ENCODE measurements at places on chromosomes 5 and 9.

DNA sequence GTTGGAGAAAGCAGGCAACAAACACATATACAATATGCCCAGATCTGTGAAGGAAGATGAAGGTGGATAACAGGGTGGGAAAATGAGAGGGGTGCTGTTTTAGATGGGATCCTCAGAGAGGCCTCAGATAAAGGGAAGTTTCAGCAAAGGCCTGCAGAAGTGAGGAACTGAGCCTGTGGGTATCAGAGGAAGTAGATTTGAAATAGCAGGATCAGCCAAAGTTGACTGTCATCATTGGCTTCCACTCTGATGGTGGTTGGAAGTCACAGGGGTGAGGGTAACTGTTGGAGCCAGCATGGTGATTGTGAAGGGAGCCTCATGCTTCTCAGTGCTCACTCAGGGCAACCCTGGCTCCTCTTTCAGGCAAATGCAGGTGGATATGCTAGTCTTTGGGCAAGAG lies 607.2 kb upstream of the CLINT1 start:
- no peak for DNase-seq

- no peak for DNase-seq
Observed at GRCh38 chr5:61280761-61281427, 51.2 kb upstream of the ZSWIM6 start.

DNA sequence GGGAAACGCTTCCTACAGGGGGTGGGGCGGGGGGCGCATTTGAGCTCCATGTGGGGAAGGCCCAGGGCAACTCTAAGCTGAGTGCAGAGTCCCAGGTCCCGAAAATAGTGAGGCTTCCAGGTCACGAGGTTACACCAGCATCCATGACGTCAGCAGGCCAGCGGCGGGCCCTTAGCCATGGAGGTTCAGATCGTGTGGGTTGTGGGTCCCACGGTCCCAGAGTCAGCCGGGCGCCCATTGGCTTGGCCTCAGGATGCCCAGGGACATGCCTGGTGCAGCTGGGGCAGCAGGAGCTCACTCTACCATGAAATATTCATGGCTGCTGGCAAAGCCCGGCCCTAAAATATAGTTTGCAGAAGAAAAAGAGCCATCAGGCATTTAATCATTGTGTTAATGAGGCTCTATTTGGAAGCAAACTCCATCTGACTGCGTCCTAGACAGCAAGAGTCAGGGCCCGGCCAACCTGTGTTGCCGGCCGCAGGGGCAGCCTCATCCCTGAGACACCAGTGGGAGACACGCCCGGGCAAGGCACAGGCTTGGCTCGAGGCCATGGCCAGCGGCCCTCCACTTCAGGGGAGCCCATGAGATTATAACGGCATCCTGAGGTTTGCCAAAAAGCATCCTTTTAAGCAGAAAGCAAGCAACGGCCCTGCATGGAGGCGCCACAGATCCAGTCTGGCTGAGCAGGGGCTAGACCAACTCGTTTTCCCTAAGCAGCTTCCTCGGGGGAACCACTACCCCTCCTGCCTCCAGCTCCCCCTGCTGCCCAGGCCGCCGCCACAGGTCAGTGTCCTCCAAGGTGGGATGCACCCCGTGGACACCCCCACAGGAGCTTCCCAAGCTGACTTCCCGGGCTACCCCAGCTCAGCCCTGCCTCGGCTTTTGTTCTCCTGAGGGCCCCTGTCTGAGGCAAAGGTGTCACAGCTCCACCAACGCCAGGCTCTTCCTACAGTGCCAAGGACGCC lies 108.9 kb upstream of the PPP1R26 start:
- no peak for DNase-seq

- DNase-seq: no peak
Observed at GRCh38 chr9:130430734-130431535, 13.8 kb upstream of the ASS1 start.

All from activated CD8-positive, alpha-beta memory T cell treated with anti-CD3 and anti-CD28 coated beads for 1 hour (primary cell).